Stimulated activated CD8-positive, alpha-beta memory T cell treated with anti-CD3 and anti-CD28 coated beads, Interleukin-4, amount 100 ng/mL, for 24 hours (primary cell): ENCODE measurements at places on chromosomes 16 and 17.

- DNase-seq = no peak
Observed at GRCh38 chr17:34484193-34484733, 95.1 kb upstream of the TMEM132E start.

GRCh38 chr16:716200-716568 is 1.3 kb downstream of the METRN start:
- DNase-seq = no peak

- DNase-seq = no peak
Observed at GRCh38 chr16:67653789-67654402, 6.2 kb downstream of the ACD start.

GRCh38 chr17:57279432-57279831 is 23.1 kb downstream of the MSI2 start:
- no peak for DNase-seq

DNA sequence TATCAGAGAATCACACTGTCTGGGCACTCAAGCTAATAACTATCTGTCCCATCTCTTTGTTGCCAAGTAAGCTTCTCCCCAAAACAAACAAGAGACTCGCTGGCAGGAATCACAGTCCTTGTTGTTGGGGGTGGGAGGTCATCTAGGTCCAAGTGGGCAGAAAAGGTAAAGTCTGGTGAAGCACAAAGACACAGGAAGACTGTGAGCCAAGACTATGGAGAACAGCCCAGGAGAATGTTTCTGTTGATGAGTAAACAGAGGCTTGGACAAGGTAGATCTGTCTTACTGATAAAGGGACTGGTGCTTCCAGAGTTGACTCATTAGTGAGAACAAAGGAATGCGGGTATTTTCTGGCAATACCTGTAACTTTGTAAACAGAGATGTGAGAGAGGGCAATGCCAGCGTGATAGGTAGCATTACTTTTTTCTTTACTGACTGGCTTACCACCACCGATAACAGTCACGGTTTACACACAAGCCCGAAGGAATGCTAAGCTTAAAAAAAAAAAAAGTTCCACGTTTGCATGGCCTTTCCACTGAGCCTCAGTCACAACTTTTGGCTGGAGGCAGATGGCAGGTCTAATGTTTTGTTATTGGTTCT is 11.5 kb upstream of the MMD start:
- DNase-seq = no peak

DNA sequence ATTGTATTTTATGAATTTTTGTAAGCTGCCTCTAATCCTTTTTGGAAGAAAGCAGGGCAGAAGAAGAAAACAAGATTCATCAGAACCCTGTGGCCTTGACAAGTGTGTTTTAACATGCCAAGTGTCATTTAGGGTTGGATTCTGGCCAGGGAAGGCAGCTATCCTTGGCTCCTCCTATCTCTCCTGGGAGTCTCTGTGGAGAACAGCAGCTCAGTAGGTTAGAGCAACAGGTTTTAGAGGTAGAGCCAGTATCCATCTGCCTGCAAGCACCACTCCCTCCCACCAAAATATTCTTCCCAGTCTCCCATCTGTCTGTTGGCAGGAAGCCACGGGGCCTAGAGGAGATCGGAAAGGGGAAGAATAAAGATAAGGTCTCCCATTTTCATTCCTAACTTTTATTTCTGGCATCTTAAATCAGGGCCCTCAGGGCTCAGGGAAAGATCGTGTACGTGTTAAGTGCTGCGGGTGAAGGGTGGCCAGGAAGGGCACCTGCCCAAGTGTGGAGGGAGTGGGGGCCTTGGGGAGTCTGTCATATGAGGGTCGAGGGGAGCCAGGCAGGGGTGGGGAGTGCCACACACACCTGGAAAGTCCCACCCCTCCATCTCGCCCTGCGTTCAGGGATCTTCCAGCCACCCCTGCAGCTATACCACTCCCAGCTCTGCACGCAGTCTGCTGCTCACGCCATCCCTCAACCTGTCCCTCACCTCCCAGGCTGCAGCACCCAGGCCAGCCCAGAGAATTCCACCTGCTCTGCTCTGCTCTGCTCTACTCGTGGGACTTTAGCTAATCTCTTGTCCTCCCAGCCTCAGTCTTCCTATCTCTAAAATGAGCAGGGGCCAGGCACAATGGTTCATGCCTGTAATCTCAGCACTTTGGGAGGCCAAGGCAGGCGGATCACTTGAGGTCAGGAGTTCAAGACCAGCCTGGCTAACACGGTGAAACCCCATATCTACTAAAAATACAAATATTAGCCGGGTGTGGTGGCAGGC is 17.1 kb upstream of the CPSF4L start:
- DNase-seq = no peak

DNA sequence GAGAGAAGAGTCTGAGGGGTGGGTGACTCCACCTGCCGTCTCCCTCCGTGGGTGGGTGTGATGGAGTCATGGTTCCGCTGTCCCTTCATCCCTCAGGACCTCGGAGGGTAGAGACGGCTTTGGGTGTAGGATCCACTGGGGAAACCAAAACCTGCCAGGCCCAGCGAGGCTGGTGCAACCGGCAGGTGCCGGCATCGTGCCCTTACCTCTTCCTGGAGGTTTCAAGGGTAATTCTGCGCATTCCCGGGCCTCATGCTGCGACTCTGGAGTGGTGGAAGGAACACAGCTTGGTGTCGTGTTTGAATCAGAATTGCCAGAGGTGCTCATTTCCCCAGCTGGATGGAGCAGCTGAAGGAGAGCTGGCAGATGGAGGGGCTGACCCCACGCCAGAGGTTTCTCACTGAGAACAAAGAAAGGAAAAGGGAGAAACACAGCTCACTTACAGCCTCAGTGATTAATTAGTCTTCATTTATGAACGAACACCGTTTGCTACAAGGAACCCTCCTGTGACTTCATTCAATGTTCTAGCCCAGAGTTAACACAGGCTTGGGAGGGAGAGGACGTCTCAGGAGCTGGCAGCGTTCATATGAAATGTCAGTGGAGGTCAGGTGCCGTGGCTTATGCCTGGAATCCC is 16.3 kb upstream of the ATP2A3 start:
- no peak for DNase-seq

DNA sequence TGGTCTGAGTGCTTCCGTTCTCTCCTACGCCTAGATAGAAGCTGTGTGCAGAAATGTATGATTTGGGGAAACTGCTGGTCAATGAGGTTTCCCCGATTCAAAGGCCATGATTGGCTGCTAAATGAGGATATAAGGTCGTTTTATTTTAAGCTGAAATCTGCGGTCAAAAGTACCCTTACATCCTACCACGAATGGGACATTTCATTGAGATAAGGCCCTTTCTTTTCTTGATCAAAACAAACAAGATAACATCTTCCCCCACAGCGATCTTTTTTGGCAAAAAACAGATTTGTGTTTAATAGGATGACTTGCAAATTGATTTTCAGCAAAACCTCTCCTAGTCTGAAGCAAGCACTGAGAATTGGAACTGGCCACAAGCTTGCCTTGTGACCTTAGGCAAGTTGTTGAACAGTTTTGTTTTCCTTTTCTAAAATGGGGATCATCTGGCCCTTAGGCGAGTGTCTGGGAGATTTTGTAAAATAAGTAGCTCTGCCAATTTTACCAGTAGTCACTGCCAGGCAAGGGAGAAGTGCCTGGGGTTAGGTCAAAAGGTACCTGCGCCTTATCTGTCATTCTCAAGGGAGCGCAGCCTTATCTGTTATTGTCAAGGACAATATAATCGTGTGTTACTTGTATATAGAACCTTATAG is 635 bp downstream of the SCPEP1 start:
- no peak for DNase-seq

GRCh38 chr17:4045487-4045886 is 81.2 kb upstream of the ATP2A3 start:
- DNase-seq = no peak

- no peak for DNase-seq
Observed at GRCh38 chr17:78979780-78980623, at the start of gene LGALS3BP. Gene LGALS3BP (minus strand): TSS chr17:78979923. CDS start chr17:78977191, 2,732 bp downstream.

GRCh38 chr16:70703041-70703834 is 17.4 kb upstream of the MTSS2 start:
- DNase-seq = no peak

GRCh38 chr17:77151186-77151585 is 10.4 kb downstream of the SEC14L1 start:
- no peak for DNase-seq

DNA sequence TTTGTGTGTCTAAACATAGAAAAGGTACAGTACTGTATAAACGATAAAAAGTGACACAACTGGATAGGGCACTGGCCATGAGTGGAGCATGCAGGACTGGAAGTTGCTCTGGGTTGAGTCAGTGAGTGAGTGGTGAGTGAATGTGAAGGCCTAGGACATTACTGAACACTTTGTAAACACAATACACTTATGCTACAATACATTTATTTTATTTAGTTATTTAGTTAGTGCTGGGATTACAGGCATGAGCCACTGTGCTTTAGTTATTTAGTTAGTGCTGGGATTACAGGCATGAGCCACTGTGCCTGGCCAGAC is 4.6 kb downstream of the CFAP20 start:
- DNase-seq = no peak

DNA sequence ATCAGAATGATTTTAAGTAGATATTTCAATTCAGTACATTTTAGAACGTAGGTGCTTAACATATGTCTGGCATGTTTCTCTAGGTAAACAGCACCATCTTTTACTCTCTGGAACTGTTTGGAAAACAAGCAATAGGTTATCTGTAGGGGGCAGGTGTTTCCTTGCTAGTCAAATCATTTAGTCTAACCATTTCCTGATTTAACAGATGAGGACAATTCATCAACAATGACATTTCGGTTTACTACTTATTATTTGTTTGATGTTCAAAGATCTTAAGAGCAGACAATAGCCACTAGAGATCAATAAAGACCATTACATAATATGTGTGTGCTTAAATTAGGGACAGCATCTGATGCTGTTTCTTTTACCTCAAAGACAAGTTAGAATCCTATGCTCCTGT is 173.1 kb downstream of the CEP112 start:
- no peak for DNase-seq

DNA sequence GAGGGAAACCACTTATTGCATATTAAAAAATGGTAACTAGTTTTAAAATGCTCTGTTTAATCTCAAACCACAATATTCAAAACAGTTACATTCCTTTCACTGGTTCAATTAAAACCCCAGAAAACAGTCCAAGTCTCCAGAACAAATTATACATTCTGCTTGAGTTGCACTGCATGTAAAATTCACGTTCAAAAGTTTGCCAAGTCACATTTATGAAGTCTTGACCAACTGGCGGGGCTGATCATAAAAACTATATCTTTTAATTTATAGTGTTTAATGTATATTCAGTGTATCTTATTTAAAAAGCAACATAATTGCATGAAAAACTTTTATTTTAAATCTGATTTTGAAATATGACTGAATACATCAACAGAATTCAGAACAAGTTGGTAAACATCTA is 25.0 kb downstream of the CPPED1 start:
- DNase-seq = no peak

DNA sequence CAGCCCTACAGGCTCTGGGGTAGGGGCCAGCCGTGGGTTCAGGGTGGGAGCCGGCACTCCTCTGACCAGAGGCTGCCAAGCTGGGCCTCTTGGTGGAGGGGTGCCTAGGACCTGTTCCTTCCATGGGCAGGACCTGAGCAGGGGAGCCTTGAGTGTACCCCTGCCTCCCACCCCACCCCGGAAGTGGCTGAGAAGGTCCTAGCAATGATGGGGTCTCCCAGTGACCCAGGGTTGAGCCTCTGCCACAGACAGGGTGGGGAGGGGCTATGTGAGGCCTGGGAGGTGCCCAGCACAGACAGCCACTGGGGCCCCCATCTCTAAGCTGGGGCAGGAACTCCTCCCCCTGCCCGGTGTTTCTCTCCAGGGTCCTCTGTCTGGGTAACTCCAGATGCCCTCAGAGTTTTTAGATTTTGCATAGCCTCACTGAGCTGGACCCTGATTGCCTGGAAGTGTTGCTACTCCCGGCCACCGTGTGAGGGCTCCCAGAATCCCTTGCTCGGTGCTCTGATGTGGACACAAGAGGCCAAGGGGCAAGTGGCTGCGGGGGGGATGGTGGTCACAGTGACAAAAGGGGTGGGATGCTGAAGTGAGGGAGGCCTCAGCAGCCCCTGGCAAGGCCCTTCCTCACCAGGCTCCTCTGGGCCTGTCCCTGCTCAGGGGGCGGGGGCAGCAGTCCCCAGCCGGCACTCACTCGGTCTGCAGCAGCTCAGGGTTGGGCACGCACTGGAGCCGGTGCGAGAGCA is 6.4 kb upstream of the MTSS2 start:
- no peak for DNase-seq
